Activated T-helper 1 cell treated with anti-CD3 and anti-CD28 coated beads, Interleukin-2, amount 50 U/mL, for 16 hours (primary cell): ENCODE measurements at places on chromosomes 5 and 9.

- DNase-seq, result no peak
Measured at GRCh38 chr9:84374516-84374915, 34.0 kb upstream of the SLC28A3 start.

DNA sequence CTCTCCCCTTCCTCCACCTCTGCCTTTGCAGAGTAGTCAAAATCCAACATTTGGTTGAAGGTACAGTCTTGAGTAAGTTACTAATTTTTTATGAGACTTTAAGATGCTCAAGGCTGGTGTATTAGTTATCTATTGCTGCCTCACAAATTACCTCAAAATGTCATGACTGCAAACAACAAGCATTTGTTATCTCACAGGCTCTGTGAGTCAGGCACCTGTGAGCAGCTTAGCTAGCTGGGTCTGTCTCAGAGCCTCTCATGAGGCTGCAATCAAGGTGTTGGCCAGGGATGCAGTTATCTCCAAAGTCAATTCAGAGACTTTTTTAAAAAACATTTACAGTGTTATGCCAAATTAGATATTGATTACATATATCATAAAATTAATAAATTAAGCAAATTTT, 371.3 kb upstream of the RGMB start:
- DNase-seq, result no peak

GRCh38 chr9:88773627-88774244, 217.5 kb upstream of the S1PR3 start:
- no peak for DNase-seq

- no peak for DNase-seq
Measured at GRCh38 chr5:8897316-8897715, 648.6 kb downstream of the SEMA5A start.

- DNase-seq, result peak; percentile 55
Measured at GRCh38 chr9:137029058-137029936, 1.3 kb upstream of the ABCA2 start.

DNA sequence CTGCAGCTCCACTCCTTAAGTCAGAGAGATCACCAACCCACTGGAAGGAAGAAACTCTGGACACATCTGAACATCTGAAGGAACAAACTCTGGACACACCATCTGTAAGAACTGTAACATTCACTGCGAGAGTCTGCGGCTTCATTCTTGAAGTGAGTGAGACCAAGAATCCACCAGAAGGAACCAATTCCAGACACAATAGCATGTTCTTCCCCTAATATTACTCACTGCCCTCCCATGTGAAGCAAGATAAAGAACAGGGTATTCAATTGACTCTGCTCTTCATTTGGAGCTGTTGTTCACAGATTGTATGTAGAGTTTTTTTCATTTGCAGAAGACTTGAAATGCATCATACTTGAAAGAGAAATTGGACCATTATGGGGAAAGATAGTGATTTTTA, 10.8 kb downstream of the SAXO1 start:
- DNase-seq, result no peak

DNA sequence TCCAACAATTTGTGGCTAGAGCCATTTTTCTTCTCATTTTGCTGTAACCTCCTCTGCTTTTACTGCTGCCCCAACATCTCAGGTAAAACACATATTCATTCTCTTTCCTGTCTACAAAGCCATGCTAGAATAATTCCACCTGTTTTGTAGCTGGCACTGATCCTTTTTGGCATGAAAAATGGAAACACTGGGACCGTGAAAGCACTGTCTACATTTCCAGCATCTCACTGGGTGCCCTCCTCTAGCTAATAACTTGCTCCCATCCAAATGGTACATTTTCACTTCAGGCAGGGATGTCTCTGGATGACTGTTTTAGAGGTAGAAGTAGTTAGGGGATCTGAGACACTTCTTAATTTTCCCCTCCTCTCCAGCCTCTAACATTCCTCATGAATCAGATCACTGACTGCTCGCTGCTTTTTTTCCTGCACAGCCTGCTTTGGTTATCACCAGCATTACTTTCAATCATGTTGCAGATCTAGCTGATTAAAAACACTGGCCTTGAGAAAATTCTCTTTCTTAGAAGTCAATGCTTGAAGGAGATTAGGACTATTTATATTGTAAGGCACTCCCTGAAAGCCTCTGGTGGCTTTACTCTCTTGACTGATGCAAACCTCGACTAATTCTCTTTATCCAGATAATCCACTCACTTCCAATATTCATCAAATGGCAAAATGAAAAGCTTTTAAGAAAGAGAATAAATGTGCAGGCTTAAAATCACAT, 1312.6 kb upstream of the DMAC1 start:
- DNase-seq, result no peak

- no peak for DNase-seq
Measured at GRCh38 chr9:91560301-91560700, 136.7 kb upstream of the NFIL3 start.

GRCh38 chr5:139363937-139364336, 19.2 kb downstream of the SLC23A1 start:
- no peak for DNase-seq

DNA sequence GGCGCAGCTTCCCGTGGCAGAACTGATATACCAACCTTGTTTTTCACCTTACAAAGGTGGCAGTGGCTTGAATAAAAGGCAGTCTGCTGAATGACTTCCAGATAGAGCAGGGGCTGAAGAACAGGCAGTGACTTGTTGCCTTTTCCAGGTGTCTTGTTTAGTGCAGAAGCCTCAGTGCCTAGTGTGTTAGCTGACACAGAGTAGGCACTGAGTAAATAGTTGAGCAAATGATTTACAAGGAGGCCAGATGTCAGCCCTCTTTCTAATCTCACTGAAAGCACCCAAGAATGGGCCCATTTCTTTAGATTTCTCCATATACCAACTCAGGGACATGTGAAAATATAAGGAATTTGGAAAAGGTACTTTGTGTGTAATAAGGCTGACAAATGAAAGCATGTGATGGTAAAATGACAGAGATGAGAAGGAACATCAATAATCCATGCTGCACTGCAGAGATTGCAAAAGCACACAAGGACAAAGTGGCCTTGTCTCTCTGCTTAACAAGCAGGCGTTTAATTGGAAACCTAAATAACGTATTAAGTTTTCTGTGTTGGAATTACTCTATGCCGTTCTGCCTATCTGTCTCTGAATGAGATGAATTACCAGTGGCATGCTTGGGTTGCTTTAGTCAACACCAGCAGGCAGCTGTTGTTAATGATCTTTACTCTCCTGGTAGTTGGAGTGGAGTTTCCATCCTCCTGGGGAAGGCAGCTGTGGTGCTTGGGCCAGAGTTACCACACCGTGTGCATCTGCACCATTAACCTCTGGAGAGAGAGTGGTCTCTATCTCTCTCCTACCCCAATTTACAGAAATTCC, 360.1 kb upstream of the C9orf72 start:
- no peak for DNase-seq

DNA sequence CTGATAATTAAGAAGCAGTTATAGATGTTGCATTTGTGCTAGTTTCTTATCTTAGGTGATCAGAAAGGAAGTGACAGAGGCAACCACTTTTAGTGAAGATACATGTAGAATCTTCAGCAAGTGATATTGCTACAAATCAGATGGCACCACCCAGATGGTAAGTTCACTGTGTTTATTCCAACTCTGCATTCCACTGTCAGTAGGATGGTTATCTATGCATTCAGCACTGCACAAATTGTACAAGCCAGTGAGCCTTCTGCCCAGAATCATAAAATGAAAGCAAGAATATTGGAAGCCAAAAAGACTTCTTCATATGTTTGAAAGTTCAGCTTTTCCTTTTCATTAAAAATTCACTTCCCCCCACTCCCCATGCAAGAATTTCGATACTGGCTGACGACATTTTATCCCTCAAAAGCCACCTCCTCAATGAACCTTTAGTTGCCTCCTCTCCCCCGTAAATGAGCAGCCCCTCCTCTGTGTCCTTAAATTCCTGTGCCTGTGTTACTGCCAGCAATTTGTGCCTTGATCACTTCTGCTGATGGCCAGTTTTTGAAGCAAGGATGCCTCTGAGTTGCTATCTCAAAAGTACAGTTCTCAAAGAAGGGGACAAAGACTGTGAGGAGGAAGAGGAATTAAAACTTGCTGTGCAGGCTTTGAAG, 91.6 kb downstream of the ZSWIM6 start:
- DNase-seq, result no peak

GRCh38 chr9:36118706-36119105, 17.8 kb upstream of the GLIPR2 start:
- no peak for DNase-seq

DNA sequence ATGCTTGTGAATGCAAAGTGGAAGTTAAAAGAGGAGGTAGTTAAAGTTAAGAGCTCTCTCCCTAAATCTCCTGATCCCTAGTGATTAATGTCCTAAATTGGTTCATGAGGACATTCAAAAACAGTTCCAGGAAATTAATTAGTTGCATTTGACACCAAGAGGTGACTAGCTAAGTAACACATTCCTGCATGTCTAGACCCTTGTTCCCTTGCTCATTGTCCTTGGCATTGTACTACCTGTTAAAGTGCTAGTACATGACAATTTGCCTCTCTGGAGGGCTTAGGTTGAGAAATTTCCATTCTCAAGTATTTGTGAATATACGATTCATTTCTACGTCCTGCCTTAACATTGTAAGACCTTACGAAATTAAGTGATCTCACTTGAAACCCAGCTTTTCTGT, 278.6 kb upstream of the CDH10 start:
- DNase-seq, result no peak

DNA sequence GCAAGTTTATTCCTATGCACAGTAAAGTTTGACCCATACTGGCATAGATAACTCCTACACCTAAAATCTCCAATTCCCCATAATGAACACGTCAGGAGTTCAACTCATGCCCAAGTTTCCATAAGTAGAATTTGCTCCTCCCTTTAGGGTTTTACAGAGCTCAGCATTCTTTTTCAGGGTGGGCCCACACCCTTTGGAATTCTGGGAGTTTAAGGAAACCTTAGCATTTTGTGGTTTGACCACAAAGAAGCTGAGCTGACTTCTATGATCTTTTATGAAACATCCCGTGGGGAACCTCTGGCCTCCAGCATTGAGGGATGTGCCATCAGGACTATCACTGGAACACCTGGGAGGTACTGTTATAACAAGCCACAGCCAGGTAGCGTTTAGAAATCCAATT, 220.6 kb upstream of the MAP3K1 start:
- no peak for DNase-seq

DNA sequence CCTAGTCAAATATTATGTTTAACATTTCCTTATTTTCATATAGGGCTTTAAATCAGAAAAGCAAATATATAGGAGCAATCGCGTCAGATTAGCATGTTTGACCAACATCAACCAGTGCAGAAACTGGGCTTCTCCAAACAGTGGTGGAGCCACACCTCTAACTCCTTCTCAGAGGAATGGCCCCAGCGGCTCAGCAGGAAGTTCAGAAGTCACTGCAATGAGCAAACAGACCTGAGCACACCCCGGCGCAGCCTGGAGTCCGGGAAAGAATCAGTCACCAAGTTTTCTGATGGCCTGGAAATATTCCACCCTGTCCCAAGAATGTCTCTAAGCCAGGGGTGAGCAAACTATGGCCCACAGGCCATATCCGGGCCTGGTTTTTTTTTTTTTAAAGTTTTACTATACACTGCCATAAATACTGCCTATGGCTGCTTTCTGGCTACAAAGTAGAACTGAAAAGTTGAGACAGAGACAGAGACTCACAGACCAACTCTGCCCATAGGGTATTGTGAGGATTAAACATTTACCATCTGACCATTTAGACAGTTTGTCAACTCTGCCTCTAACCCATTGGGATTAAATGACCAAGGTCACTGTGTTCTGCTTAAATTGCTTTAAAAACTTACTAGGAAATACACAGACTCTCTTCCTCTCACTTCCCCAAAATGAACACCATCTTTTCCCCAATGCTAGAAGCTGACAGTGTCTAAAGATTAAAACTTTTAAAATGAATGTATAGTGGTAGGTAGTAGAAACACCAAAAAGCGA, 5.4 kb downstream of the GOLM1 start:
- DNase-seq, result no peak

DNA sequence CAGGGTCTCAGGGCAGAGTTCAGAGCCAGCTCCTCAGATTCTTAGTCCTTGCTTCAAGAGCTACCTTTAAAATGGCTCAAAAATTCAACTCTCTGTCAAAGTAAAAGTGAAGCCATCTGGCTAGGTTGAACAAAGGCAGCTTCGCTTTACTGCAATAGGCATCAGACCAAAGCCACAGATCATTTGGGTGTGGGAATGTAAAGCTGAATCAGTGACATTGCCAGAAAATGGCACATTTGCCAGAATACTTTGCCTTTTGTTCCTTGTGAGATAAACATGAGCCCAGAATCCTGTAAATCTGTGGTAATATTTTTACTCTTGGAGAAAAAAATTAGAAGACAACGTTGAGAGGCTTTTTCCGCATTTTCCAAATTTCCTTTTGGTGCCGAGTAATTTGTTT, 210.5 kb downstream of the PALM2AKAP2 start:
- no peak for DNase-seq

GRCh38 chr9:113293285-113293878, 9.8 kb downstream of the RNF183 start:
- DNase-seq, result no peak

DNA sequence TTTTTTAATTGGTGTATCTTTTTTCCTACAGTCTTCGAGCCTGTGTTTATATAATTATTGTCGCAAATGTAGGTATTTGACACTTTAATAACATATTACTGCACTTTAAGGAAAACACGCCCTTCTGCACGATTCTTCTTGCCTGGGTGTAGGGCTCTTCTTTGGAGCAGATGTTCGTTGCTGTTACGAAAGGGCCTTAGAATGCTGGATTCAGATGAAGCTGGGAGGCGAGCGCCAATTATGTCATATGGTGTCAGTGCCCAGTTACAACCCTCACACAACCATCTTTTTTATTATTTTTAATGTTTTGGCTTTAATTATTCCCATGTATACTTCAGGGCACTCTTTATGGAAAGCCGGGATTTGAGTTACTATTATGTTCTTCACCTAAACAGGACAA, 553.0 kb downstream of the EBF1 start:
- DNase-seq, result no peak

DNA sequence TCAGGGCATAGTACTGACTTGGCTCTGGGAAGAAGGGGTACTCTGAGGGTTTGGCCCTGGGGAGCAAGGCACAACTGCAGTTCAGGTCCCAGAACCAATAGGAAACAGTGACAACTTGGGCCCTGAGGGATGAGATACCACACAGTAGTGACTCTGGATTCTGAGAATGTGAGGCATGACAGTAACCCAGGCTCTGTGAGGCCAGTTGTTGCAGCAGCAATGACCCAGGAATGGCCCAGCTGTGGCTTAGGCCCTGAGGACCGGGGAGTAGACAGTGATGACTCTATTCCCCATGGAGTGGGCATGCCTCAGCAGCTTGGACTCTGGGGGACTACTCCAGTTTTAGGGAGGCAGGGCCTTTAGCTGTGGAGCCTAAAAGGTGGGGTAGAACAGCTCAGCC, 21.5 kb upstream of the NFIL3 start:
- DNase-seq, result no peak

GRCh38 chr5:39116344-39117170, 42.4 kb upstream of the RICTOR start:
- no peak for DNase-seq

- DNase-seq, result no peak
Measured at GRCh38 chr9:75909776-75910175, 19.3 kb downstream of the PCSK5 start.

DNA sequence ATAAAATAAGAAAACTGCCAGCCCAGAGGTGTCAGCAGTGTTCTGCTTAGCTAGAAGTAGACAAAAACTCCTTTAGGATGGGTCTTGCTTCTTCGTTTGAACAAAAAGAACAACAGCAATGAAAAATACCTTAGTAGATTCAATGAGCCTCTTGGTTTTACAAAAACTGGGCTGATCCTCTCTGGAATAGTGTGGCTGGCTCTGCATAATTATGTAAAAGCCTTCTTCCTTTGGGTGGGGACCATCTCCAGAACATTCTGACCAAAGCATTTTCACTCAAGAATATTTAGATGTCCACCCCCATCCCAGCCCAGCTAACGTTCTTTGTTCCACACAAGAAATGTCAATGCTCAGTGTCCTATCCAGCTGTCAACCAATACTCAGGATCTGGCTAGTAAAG, 63.2 kb downstream of the LRSAM1 start:
- no peak for DNase-seq
